ENCODE measurements at places on chromosomes 5 and 9.

GRCh38 chr9:123425836-123426365, 69.9 kb downstream of the CRB2 start:
- no peak for DNase-seq

- DNase-seq = no peak
Measured at GRCh38 chr9:76932757-76933156, 26.8 kb upstream of the PRUNE2 start.

DNA sequence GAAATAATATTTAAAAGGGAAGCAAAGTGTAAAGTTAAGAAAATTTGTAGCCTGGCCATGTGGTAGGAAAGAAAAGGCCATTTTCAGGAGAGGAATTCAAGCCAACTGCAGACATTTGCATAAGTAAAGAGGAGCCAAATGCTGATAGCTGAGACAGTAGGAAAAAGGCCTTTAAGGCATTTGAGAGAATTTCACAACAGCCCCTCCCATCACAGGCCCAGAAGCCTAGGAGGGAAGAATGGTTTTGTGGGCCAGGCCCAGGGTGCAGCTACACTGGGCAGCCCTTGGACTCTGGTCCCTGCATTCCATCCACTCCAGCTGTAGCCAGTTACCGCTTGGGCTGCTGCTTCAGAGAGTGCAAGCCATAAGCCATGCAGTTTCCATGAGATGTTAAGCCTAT, 1556.8 kb downstream of the EFNA5 start:
- DNase-seq = no peak

GRCh38 chr5:154355129-154355611, 90.6 kb upstream of the SAP30L start:
- DNase-seq = no peak

All from activated B cell treated with CpG ODN at 0.5 μM for 24 hours (primary cell).